ENCODE measurements at places on chromosomes 12 and 14. TPM values are rescaled to one million over a fixed set of nuclear protein-coding genes. Genes with fewer than 3 reads are reported as not detected.

DNA sequence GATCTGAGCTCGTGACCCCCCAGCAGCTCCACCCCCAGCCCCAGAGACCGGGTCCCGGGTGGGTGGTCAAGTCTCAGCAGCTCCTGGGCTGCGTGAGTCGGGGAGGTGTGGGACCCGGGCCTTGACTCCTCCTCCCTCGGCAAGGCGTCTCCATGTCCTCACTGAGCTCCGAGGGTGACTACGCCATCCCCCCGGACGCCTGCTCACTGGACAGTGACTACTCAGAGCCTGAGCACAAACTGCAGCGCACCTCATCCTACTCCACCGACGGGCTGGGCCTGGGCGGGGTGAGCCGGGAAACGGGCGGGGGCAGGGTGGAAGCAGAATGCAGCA lies 28.1 kb downstream of the PIGH start:
- H3K36me3 ChIP-seq: peaks cover 24% of the 10 kb centered on the region
- H3K27me3 ChIP-seq: no peaks in the 10 kb centered on the region
- no peaks in the 10 kb centered on the region for H3K4me1 ChIP-seq
- DNase-seq: no peak

Gene TRMT5
- polyA plus RNA-seq: 3.4 TPM

Gene MYF5
- polyA plus RNA-seq: not detected

Gene SETD1B
- 3.2 TPM for polyA plus RNA-seq

Gene RSRC2
- 41.2 TPM for polyA plus RNA-seq

Gene SLC8B1
- 19.7 TPM for polyA plus RNA-seq

Gene TAS2R31
- polyA plus RNA-seq: 0.33 TPM
